ENCODE measurements at places on chromosomes 3 and 15.

DNA sequence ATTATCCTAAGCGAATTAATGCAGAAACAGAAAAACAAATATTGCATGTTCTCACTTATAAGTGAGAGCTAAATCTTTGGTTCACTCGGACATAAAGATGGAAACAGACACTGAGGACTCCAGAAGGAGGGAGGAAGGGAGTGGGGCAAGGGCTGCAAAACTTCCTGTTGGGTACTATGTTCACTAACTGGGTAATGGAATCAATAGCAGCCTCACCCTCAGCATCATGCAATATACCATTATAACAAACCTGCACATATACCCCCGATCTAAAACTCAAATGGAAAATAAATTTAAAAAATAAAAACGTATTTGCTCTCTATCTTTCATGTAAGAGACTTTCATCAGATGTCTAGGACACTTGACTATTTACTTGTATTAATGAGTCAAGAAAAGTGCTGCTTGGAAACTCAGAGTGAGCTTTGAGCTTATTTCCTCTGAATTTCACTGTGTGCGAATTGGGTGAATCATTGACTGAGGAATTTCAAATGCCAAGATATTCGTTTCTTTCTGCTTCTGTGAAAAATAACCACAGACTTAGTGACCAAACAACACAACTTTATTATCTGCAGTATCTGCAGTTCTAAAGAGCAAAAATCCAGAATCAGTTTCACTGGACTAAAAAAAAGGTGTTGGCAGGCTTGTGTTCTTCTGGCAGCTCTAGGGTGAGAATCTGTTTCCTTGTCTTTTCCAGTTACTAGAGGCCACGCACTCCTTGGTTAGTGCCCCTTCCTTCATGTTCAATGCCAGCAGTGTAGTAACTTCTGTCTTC, 18.4 kb downstream of the TM4SF18 start:
- no peak for DNase-seq

- no peak for DNase-seq
These were observed 141.6 kb upstream of the SLC2A2 start for GRCh38 chr3:171168086-171168485.

- DNase-seq, result no peak
These were observed 187.1 kb upstream of the PROK2 start for GRCh38 chr3:71972031-71972430.

- no peak for DNase-seq
These were observed 160.1 kb upstream of the CCDC54 start for GRCh38 chr3:107217172-107217571.

- DNase-seq, result no peak
These were observed 13.0 kb downstream of the TMEM44 start for GRCh38 chr3:194620196-194620595.

- no peak for DNase-seq
These were observed 12.0 kb upstream of the CTXND1 start for GRCh38 chr15:80264031-80264430.

DNA sequence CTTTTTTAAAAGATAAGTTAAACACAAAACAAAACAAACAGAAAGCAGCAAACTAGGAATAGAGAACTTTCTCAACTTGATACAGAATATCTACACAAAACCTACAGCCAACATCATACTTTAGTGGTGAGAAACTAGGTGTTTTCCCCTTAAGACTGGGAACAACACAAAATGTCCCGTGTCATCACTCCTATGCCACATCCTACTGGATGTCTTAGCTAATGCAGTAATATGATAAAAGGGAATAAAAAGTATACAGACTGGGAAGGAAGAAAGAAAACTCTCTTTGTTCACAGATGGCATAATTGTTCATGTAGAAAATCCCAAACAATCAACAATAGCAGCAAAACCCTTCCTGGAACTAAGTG, 45.9 kb downstream of the TMEM45A start:
- no peak for DNase-seq

- DNase-seq, result no peak
These were observed 787 bp upstream of the SLMAP start for GRCh38 chr3:57755368-57755675.

GRCh38 chr15:100918690-100919480, at the start of gene LRRK1:
TSS of gene LRRK1 (plus strand) at chr15:100919357. CDS start at chr15:100924633, 5,276 bp downstream.
- DNase-seq, result no peak
